ENCODE measurements at places on chromosomes 13 and 19.

GRCh38 chr13:104949840-104950740 lies 1585.4 kb downstream of the EFNB2 start:
- DNase-seq, result no peak

DNA sequence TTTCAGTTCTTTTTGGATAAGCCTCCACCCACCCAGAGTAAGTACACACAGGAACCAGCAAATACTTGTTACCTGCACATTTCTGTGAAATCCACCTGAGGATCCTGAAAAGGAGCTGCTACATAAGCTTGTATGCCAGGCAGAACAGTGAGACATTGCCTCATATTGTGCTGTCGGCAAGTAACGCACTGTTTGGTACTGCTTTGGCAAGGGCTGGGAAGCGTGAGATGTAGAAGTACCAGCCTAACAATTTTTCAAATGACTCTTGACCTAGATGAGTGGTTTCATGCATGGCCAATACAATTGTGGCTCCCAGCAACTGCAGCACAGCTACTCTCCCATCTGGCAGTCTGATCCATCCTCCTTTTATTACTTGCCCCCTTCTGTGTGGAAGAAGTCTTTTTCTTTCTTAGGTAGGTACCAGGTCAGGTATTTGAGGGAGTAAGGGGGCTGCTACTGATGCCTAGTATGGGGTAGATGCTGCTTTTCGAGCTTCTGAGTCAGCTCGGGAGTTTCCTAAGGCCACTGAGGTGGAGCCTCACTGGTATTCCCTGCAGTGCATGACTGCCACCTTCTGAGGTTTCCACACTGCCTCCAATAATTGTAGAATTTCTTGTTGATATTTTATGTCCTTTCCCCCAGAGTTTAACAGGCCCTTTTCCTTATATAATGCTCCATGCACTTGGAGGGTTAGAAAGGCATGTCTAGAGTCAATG lies 52.2 kb downstream of the ZNF737 start:
- DNase-seq, result no peak

DNA sequence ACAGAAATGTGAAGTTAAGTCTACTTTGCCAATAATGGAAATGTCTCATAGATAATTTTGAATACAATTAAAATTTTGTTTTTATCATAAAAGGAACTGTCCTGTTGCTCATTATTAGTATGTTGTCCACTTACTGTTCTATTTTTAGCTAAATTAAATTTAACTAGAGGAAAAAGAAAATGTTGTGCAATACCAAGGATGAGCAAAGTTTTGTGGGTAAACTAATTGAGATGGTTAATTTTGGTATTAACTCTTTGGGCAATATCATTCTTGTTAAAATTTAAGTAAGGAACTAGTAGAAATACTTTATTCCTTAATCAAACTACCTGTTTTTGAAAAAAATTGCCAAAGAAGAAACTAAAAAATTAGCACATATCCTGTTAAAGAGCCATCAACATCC lies 43.5 kb downstream of the SOX1 start:
- no peak for DNase-seq

GRCh38 chr13:97384371-97384770 lies 49.6 kb upstream of the RAP2A start:
- DNase-seq, result no peak

GRCh38 chr13:94154367-94154766 lies 325.1 kb downstream of the DCT start:
- DNase-seq, result no peak
